ENCODE measurements at places on chromosomes 11 and 22.

DNA sequence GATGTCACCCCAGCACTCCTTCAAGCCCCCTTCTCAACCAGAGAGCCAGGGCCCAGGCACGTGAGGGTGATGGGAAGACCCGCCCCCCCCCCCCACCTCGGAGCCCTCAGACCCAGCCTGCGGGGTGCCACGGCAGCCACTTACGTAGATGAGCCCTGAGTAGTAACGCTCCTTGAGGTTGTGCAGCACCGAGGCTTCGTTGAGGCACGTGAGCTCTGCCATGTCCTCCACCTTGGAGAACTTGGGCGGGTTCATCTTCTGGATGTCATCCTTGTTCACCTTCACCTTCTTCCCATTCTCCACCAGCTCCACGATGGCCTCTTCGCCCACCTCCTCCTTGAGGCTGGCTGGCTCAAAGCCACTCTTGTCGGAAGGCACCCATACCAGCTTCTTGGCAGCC is 39.0 kb downstream of the MYH9 start:
- DNase-seq = no peak

- no peak for DNase-seq
Observed at GRCh38 chr22:19875061-19875530, 20.4 kb upstream of the GNB1L start.

GRCh38 chr11:121608545-121609098 is 155.9 kb upstream of the SORL1-AS1 start:
- DNase-seq = no peak

GRCh38 chr22:45848904-45849303 is 128.1 kb downstream of the WNT7B start:
- DNase-seq = no peak

GRCh38 chr22:24944217-24944937 is 2.1 kb downstream of the LHFPL7 start:
- no peak for DNase-seq
